HTR-8/SVneo (cell line): ENCODE measurements at places on chromosomes 2 and 18.

DNA sequence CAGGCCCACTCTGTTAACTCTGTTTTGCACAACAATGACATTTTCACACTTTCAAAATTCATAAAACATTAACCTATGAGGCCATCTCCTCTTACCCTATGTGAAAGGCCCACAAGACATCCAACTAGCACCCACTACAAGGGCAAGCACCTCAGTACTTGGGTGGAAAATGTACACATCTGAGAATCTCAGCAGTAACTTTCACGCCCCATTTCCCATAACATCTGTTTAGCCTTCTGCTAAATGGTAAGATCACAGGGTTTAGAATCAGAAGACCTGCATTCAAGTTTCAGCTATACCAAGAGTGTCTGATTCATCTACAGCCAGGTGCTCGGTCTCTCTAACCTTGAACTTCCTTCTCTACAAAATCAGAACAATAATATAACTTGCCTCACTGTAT, 89.2 kb downstream of the SP100 start:
- no peak for DNase-seq

DNA sequence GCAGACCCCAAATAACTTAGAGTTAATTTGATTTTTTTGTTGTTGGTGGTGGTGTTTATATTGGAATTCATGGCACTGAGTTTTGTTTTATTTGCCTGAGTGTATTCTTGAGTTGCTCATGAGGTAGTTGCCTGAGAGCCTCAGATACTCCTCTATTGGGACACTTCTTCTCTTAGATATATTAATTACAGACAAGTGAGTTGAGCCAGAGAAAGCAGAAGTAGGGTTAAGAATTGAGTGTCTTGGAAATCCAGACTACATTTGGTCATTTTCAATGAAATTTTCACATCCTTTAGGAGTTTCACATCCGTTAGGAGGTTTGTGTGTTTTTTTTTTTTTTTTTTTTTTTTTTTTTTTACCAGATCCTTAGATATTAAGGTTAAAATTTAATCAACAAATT, 29.0 kb downstream of the FMNL2 start:
- DNase-seq, result no peak

- no peak for DNase-seq
Measured at GRCh38 chr2:32427672-32428610, 71.1 kb downstream of the BIRC6 start.

- no peak for DNase-seq
Measured at GRCh38 chr2:134758633-134759032, 39.8 kb upstream of the TMEM163 start.

DNA sequence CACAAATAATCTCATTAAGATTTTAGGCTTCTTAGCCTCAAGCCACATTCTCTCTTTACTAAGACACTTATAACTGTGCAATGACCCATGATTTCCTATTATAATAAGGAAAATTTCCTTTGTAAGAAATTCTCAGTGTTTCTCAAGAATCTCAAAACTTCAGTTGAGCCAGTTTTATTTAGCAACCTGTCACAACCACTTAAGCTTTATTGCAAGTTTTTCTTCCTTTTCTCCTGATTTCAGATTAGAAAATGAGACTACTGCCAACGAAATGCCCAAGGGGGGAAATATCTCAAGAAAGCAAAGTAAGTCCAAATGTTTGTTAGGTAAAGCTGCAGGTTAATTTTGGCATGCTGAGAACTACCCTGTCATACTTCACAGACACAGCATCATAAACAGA, 178.5 kb downstream of the THADA start:
- no peak for DNase-seq

- DNase-seq, result no peak
Measured at GRCh38 chr2:61244694-61245093, 82.7 kb downstream of the C2orf74 start.

DNA sequence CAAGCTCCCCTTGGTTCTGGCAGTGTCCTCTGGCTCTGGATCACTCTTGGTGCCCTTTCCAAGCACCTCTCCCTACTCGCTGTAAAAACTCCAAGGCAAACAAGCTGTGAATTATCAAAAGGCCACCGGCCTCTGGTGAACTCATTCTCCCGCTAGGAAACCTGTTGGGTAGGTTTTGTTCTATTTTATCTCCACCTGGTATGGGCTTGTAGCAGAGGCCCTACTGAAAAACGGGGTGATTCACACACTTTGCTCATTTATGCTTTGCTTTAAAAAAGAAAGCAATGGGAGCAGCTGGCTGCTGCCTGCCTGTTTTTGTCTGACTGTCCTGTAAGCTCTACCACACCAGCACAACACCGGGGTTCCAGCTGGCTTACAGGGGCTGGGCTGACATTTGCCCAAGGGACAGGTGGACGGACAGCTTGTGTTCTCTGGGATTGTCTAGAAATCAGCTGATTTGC, 56.8 kb downstream of the SH3BP4 start:
- no peak for DNase-seq
